ENCODE measurements at places on chromosomes 3 and 15. TPM values are rescaled to one million over a fixed set of nuclear protein-coding genes. Genes with fewer than 3 reads are reported as not detected.

DNA sequence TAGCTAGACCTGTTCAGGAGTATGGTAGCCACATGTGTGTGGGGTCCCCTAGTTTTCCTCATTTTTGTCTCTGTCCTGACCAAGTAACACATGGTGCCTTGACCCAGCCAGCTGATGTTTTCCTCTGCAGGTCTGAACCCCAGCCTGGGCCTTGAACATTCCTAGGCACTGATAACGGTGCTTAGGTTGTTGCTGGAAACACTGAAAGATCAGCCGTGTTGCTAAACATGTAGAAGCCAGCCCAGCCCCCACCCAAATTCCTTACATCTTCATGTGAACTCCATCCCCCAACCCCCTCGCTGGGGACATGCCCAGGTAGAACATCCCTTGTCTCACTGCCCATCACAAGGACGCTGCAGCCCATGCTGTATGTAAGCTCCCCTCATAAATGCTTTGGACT is 18.7 kb downstream of the RTP3 start:
- H3K27me3 ChIP-seq: peaks cover 6% of the 10 kb centered on the region
- no peak overlapping the region for H3K27ac ChIP-seq
- no peaks in the 10 kb centered on the region for H3K4me1 ChIP-seq

The SI gene
- not detected for total RNA-seq

DNA sequence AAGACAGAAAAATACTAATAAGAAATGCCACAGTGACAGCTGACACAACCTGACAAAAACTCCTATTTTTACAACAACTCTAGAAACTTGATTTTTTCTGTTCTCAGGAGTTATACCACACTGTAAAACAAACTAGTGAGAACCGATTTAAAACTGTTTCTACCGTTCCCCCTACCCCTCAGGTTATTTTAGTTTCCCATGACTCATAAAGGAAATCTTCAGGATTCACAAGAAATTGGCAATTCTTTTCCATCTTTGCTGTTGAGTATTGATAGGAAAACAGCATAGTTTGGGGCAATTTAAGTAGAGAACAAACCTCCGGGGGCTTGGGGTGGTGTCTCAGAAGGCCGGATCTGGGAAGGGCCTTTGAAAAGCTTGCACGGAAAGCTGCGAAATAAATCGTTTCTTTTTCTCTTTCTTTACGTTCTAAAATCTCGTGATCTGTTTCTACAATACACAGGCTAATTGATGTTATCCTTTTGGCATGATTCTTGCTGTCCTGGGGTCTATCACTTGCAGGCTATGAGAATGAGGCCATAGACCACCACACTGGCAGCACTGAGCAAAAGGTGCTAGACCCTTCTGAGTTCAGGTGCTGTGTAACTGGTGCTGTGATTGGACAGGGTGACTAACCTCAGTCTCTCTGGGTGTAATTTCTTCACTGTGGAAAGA is 89.3 kb downstream of the LPP start:
- no peak for DNase-seq
- H3K4me3 ChIP-seq: no peak overlapping the region
- no peak overlapping the region for H3K27ac ChIP-seq

The TMEM207 gene
- total RNA-seq: not detected

DNA sequence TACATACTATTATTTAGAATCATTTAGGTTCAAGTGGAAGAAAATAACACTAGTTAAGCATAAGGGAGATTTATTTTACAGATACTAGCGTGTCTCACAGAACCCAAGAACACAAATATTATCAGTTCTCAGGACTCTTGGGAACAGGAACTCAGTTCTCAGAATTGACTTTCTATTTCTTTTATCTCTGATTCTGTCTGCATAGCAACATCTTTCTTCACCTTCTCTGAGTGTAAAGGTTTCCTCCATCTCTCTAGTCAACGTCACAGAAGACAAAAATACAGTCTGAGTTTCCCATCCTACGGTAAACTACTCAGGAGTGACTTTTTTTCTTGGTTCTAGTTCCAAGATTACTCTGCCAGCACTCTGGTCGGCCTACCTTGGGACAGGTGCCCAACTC is 220.0 kb downstream of the SV2B start:
- no peak for DNase-seq
- H3K27ac ChIP-seq: no peak overlapping the region
- peaks cover 6% of the 10 kb centered on the region for H3K27me3 ChIP-seq
- no peak overlapping the region for H3K4me3 ChIP-seq
- no peaks in the 10 kb centered on the region for H3K36me3 ChIP-seq

GRCh38 chr3:33217866-33218445 is 654 bp downstream of the SUSD5 start:
- H3K4me3 ChIP-seq: peak overlapping the region; percentile 79
- H3K27me3 ChIP-seq: peaks cover 66% of the 10 kb centered on the region
- H3K36me3 ChIP-seq: no peaks in the 10 kb centered on the region
- peak; percentile 26 for DNase-seq

The KBTBD12 gene
- total RNA-seq: not detected

- no peak overlapping the region for H3K27ac ChIP-seq
- no peak for DNase-seq
- no peaks in the 10 kb centered on the region for H3K4me1 ChIP-seq
- H3K27me3 ChIP-seq: no peaks in the 10 kb centered on the region
These were observed 146.1 kb upstream of the LPP start for GRCh38 chr3:188007897-188008296.

The PP2D1 gene
- not detected for total RNA-seq

GRCh38 chr15:70741107-70741531 is 22.2 kb downstream of the UACA start:
- no peak overlapping the region for H3K4me3 ChIP-seq
- no peak overlapping the region for H3K27ac ChIP-seq
- no peak for DNase-seq
- no peaks in the 10 kb centered on the region for H3K4me1 ChIP-seq

GRCh38 chr15:51200792-51201191 is 106.1 kb upstream of the TNFAIP8L3 start:
- H3K4me3 ChIP-seq: no peak overlapping the region
- no peak for DNase-seq
- peaks cover 9% of the 10 kb centered on the region for H3K27me3 ChIP-seq
- H3K27ac ChIP-seq: no peak overlapping the region

DNA sequence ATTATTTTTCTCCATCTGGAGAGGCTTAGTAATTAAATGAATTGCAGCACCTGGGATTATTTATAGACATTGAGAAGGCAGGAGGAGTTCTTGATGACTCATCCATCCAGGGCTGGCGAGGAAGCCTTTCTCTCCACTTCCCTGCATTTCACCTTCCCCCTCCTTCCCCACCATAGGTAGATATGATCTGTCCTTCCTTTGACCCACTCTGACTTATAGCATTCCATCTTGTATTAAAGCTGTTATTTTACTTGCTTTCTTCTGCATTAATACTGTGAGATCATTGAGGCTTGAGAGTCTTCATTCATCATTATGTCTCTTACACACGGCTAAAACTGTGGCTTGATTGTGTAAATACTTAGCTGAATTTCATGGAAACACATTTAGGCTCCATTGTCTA is 288.8 kb downstream of the FEZF2 start:
- H3K27me3 ChIP-seq: no peaks in the 10 kb centered on the region
- no peak overlapping the region for H3K27ac ChIP-seq
- peaks cover under 1% of the 10 kb centered on the region for H3K36me3 ChIP-seq
- no peaks in the 10 kb centered on the region for H3K4me1 ChIP-seq

- H3K27ac ChIP-seq: no peak overlapping the region
- no peaks in the 10 kb centered on the region for H3K36me3 ChIP-seq
- no peak for DNase-seq
- H3K4me3 ChIP-seq: no peak overlapping the region
- H3K27me3 ChIP-seq: no peaks in the 10 kb centered on the region
These were observed 33.2 kb upstream of the POU1F1 start for GRCh38 chr3:87309601-87310000.

- H3K4me3 ChIP-seq: no peak overlapping the region
- H3K27ac ChIP-seq: no peak overlapping the region
- H3K27me3 ChIP-seq: no peaks in the 10 kb centered on the region
These were observed 33.2 kb upstream of the ACP3 start for GRCh38 chr3:132283916-132284405.

- H3K27ac ChIP-seq: no peak overlapping the region
- no peaks in the 10 kb centered on the region for H3K27me3 ChIP-seq
- no peaks in the 10 kb centered on the region for H3K36me3 ChIP-seq
These were observed 234.0 kb downstream of the RBMS3 start for GRCh38 chr3:29514912-29515311.

DNA sequence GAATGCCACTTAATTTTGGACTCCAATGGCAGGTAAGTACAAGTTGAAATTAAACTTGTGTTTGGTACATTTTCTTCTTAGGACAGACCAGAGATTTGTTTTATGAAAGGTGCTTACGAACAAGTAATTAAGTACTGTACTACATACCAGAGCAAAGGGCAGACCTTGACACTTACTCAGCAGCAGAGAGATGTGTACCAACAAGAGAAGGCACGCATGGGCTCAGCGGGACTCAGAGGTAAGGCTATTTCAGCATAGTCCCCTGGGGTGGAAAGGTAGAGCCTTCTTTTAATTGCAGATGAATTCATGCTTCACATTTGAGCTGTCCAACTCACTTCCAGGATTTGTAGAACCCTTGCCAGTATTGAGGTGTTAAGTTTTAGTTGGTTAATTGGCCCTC is 51.4 kb downstream of the ASTE1 start:
- H3K4me1 ChIP-seq: no peaks in the 10 kb centered on the region
- no peak for DNase-seq
- H3K4me3 ChIP-seq: no peak overlapping the region
- H3K27ac ChIP-seq: no peak overlapping the region
- no peaks in the 10 kb centered on the region for H3K27me3 ChIP-seq

DNA sequence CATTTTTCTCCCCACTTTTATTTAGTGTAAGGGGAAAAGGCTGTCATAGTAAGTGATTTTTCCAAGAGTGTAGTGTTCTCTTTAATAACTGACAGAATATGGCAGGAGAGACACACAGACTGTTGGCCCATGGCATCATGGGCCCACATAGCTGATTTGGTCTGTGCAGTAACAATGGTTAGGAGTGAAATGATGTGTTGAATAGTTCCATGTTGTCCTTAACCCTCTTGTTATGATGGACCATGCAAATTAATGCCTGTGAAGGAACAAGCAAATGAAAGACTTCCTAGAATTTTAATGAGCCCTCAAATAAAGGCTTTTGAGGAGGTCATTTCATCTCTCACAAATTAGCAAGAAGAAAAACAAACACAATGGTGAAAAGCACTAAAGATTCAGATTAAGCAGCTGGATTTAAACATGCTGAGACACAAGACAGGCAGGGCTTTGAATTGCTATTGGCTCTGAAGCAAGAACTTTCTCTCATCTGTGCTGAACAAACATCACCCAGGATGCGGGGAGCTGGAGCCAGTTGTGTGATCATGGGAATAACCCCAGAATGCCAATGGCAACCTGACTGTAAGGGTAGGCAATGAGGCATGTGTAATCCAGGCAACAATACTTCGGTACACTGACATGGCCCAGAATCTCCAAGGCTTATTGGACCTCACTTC is 136.7 kb upstream of the VEPH1 start:
- no peak overlapping the region for H3K4me3 ChIP-seq
- peaks cover 5% of the 10 kb centered on the region for H3K27me3 ChIP-seq
- no peak for DNase-seq
- H3K4me1 ChIP-seq: peaks cover 4% of the 10 kb centered on the region
- peaks cover 6% of the 10 kb centered on the region for H3K36me3 ChIP-seq
- H3K27ac ChIP-seq: no peak overlapping the region

- H3K27me3 ChIP-seq: no peaks in the 10 kb centered on the region
- no peak overlapping the region for H3K27ac ChIP-seq
- no peak overlapping the region for H3K4me3 ChIP-seq
- peaks cover 13% of the 10 kb centered on the region for H3K4me1 ChIP-seq
- peaks cover 6% of the 10 kb centered on the region for H3K36me3 ChIP-seq
These were observed 22.6 kb downstream of the ADAM10 start for GRCh38 chr15:58726867-58727266.

The NPAP1 gene
- 0.30 TPM for total RNA-seq

DNA sequence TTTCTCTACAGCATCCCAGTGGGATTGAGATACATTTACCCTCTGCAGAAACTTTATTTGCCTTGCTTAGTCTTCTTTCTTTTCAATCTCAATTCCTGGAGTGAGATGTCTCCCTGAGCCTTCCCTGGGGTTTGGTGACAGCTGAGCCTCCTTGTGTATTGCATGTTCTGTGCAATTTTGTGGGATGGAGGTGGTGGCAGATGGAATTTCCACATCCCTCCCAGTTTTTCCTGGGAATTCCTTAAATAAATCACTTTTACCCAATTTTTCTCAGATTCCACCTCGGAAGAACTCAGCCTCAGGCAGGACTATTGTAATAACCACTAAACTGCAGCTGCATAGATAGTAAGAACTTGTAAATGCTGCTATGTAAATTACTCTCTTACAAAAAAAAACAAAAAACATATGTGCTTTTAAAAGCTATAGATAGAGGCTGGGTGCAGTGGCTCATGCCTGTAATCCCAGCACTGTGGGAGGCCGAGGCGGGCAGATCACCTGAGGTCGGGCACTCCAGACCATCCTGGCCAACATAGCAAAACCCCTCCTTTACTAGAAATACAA is 88.5 kb upstream of the ABHD17C start:
- DNase-seq: no peak
- no peak overlapping the region for H3K27ac ChIP-seq
- no peak overlapping the region for H3K4me3 ChIP-seq
- no peaks in the 10 kb centered on the region for H3K36me3 ChIP-seq
